ENCODE measurements at places on chromosomes 11 and 22.
A peak's percentile ranks its signal among the peaks of the same experiment; 100 is the strongest.

- no peak for DNase-seq
Observed at GRCh38 chr22:29517215-29517908, 36.2 kb downstream of the THOC5 start.

DNA sequence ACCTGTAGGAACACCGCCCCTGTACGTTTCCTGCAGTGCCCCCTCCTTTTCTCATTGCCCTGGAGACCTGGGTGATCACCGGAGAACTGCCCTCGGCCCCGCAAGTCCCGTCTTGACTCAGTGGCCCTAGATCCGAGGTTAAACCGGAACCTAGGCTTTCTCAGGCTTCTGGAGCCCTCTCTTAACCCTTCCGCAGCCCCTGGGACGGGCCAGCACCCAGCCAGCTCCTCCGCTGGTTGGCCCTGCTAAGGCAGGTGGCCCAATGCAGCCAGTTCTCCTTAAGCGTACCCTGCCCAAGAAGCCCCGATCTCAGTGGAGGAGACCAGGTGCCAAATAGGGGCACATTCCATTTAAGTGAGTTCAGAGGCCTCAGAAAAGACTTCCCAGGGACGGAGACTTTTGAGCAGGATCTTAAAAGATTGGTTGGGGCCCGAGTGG lies 776 bp downstream of the NLRX1 start:
- DNase-seq: peak; percentile 39

- DNase-seq: peak; percentile 58
Observed at GRCh38 chr11:126468102-126468521, 112.6 kb downstream of the ST3GAL4 start.

GRCh38 chr22:30246814-30247376 lies 336 bp upstream of the LIF start:
- no peak for DNase-seq

- no peak for DNase-seq
Observed at GRCh38 chr22:38694940-38695339, 5.8 kb downstream of the JOSD1 start.

DNA sequence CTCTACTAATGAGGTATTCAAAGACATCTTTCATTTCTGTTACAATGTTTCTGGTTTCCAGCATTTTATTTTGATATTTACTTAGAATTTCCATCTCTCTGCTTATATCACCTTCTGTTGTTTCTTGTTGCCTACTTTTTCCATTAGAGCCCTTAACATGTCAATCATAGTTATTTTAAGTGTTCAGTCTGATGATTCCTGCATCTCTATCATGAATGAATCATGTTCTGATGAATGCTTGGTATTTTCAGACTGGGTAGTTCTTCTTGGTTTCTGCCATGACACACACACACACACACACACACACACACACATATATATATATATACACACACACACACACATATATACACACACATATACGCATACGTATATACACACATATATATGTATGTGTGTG lies 486.4 kb upstream of the ISX start:
- DNase-seq: no peak

- no peak for DNase-seq
Observed at GRCh38 chr22:36755316-36755715, 20.6 kb downstream of the IFT27 start.

- no peak for DNase-seq
Observed at GRCh38 chr11:65424205-65425104, 1.9 kb downstream of the NEAT1 start.

- peak; percentile 3 for DNase-seq
Observed at GRCh38 chr11:96134602-96135001, 208.4 kb downstream of the MAML2 start.

DNA sequence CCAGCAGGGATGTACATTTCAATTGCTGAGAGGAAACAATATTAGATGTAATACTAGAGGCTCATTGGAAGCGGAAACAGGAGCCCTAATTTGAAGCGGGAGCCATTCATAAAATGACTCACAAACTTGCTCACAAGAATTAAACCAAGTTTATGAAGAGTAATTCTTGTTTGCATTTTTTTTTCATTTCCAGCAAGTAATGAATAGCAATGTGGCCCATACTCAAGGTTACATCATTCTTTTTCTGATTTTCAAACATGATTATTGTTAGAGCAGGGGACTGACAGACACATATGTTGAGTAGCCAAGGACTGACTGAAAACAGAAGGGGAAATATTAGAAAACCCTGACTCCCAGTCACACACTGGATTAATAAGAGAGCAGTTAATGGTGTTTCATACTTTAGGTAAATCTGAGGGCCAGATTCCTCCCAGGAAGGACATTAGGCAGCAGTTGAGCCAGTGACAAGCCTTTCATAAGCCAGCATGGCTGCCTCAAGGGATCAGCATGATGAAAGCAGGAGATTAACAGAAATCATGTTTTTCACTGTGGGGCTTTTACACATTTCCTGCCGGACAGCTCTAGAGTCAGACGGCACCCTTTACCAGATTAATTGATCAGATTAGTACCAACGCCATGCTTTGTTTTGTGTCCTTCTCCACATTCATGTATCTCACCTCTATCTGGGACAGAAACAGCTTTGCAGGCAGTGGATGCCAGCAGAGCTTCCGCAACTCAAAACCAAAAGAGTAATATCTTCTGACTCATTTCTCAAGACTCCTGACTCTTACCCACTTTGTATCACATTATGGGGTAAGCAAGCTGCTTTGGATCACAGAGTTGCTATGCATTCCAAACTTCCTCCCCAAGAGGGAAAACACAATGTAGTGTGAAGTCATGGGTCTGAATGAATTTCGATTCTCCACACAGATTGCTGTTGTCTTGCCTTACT lies 831.6 kb downstream of the KCNA4 start:
- DNase-seq: no peak

GRCh38 chr11:75437966-75438659 lies 5.1 kb upstream of the KLHL35 start:
- no peak for DNase-seq

- DNase-seq: no peak
Observed at GRCh38 chr22:33062361-33062760, 4.2 kb upstream of the SYN3 start.

DNA sequence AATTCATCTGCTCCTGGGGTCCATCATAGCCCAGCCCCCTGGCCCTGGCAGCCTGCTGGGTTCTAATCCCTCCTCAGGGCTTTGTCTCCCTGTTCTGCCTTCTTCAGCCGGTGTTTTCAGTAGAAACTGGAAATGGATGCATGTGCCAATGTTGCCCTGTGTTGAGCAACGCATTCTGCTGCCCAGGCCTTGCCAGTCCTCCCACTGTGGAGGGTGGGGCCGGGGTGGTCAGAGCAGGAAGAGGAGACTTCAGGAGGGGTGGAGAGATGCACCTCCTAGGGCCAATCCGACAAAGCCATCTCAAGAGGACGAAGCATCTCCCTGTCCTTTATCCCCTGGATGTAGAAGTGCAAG lies 27.6 kb upstream of the ZBTB16 start:
- DNase-seq: no peak

- no peak for DNase-seq
Observed at GRCh38 chr11:110186456-110186855, 93.3 kb downstream of the ZC3H12C start.

DNA sequence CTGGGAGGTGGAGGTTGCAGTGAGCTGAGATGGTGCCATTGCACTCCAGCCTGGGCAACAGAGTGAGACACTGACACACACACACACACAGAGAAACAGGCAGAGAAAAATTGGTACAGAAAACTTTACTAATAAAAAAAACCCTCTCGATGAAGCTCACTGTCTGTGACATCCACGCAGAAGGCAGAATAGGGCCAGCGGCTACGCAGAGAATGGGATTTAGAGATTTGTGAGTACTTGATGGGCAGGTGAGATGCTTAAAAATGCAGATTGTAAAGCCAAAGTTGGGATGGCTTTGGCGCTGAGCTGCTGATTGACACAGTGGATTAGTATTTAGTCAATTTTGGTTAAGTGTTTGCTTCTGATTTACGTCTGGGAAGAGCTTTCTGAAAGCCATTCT lies 561.1 kb downstream of the TBC1D22A start:
- no peak for DNase-seq

DNA sequence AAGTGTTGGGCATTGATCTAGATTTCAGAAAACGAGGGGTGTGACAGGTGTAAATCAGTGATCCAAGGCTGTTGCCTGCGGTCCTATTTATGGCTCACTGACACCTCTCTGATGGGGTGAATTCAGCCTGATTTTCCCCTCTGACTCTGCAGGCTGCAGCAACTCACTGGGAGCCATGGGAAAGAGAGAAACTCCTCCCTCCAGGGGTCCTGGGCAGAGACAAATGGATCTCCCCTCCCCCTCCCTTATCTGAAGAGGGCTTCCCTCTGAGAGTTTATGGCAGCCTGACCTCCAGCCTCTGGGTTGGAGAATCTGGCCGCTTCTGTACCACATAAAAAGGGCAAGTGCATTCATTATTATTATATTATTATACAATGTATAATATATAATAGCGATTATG lies 1.8 kb upstream of the PKNOX2 start:
- DNase-seq: no peak

- no peak for DNase-seq
Observed at GRCh38 chr22:42920101-42920820, 63.2 kb upstream of the ARFGAP3 start.

DNA sequence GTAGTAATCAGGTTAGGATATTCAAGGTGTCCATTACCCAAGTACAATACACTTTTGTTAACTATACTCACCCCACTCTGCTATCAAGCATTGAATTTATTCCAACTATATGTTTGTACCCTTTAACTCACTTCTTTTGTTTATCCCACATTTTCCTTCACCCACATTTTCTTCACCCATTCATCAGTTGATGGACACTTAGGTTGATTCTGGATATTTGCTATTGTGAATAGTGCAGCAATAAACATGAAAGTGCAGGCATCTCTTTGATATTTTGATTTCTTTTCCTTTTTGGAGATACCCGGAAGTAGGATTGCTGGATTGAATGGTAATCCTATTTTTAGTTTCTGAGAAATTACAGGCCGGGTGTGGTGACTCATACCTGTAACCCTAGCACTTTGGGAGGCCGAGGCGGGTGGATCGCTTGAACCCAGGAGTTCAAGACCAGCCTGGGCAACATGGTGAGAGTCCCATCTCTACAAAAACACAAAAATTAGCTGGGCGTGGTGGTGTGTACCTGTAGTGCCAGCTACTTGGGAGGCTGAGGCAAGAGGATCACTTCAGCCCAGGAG lies 6.5 kb downstream of the TMEM25 start:
- no peak for DNase-seq

Measured in GF-D8 (cell line).